ENCODE measurements at places on chromosomes 16 and 17.

DNA sequence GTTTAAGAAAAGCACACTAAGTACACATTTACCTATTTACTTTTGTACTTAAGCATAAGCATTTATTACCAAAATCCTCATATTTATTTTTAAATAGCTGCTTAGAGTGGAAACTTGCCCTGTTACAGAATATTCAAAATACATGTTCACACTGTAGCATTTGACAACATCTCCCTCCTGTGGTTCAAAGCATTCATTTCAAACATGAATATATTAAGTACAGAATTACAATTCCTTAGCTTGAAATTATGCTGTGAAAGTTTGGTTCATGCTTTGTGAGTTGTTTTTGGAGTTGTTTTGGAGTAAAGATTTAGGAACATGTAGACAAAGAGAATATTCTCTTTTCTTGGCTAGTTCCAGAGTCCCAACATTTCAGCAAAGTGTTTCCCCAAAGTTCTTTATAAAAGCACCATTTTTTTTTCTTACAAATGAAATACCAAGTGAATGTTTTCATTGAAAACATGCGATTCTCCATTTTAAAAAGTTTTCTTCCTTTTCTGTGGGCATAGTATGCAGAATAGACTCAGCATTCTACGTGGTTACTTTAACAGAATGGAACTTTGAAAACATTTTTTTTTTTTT lies 33.2 kb downstream of the TUBD1 start:
- DNase-seq, result no peak

- DNase-seq, result no peak
Measured at GRCh38 chr17:4318186-4318585, 48.3 kb downstream of the UBE2G1 start.

GRCh38 chr16:368388-369158 lies 1.8 kb downstream of the MRPL28 start:
- no peak for DNase-seq

- no peak for DNase-seq
Measured at GRCh38 chr16:68069511-68070248, 15.5 kb upstream of the NFATC3 start.

GRCh38 chr17:81084680-81085419 lies 49.9 kb downstream of the BAIAP2 start:
- DNase-seq, result no peak

- no peak for DNase-seq
Measured at GRCh38 chr16:17173281-17173680, 297.5 kb downstream of the XYLT1 start.

DNA sequence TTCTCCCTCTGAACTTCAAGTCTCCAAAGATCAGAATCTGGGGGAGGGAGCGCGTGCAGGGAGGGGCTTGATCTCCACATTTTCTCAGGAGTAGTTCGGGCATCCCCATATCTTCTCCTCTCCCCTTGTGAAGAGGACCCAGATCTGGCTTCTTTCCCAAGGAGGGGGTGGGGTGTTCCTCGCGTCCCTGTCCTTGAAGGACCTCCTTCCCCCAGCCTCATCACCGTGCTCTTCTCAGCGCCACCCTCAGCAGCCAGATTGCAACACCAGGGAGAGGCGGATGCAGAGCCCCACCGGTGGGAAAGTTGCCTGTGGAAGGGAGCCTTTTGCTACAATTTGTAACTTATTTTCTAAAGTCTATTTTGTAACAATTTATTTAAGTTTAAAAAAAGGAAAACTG lies 5.7 kb downstream of the PRSS53 start:
- no peak for DNase-seq

GRCh38 chr17:40298726-40299125 lies 10.3 kb upstream of the RARA start:
- DNase-seq, result no peak

DNA sequence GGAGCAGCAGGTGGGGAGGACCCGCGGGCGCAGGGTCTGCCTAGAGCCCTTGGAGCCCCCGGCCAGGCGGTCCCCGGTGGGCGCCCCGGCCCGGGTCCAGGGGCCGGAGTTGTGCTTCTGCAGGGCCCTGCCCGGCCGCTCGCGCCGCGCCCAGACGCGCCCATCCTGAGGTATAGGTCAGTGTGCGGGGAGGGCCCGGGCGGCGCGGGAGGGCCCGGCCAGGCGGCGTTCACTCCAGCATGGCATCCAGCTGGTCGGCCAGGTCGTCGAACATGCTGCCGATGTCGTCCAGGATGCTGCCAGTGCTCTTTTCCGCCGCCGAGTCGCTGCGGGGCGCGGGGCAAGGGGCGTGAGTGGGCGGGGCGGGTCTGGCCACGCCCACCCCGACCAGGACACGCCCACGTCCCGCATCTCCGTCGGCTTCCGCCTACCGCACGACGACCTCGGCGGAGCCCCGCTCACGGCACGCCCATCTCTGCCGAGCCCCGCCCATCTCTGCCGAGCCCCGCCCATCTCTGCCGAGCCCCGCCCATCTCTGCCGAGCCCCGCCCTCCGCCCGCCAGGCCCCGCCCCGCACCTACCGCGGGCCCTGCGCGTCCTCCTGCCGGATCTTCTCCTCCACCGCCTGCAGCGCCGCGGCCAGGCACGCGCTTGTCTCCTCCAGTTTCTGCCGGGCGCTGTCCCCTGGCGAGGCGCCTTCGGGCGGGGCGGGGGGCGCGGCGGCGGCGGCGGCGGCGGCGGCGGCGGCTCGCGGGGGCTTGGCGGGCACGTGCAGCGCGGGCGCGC lies 17.9 kb downstream of the CASKIN1 start:
- peak; percentile 98 for DNase-seq

DNA sequence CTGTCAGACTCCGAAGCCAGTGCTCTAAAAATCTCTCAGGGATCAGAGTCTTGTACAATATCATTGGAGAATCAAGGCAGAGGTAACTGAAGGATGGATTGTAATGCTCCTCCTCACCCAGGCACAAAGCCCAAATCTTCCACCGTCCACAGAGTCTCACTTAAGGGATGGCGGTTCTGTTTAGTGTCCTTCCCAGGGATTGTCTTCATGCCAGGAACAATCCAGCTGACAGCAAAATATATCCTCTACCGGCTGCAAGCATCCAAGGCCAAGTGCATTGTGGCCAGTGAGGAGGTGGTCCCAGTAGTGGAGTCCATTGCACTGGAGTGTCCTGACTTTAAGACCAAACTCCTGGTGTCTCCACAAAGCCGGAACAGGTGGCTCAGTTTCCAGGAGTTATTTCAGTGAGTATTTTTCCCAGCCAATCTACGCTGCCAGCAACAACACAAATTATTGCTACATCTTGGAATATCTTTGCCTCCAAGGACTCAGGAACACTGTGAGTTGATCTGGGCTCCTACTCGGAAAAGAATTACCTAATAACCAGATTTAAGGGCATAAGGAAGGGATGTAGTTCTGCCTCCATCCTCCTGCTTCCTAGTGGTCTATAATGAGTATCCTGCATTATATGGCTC lies 13.9 kb upstream of the ACSM1 start:
- no peak for DNase-seq

All from HEK293T (cell line).